ENCODE measurements at places on chromosomes 3 and 15. TPM values are rescaled to one million over a fixed set of nuclear protein-coding genes. Genes with fewer than 3 reads are reported as not detected.
A peak's percentile ranks its signal among the peaks of the same experiment; 100 is the strongest.

DNA sequence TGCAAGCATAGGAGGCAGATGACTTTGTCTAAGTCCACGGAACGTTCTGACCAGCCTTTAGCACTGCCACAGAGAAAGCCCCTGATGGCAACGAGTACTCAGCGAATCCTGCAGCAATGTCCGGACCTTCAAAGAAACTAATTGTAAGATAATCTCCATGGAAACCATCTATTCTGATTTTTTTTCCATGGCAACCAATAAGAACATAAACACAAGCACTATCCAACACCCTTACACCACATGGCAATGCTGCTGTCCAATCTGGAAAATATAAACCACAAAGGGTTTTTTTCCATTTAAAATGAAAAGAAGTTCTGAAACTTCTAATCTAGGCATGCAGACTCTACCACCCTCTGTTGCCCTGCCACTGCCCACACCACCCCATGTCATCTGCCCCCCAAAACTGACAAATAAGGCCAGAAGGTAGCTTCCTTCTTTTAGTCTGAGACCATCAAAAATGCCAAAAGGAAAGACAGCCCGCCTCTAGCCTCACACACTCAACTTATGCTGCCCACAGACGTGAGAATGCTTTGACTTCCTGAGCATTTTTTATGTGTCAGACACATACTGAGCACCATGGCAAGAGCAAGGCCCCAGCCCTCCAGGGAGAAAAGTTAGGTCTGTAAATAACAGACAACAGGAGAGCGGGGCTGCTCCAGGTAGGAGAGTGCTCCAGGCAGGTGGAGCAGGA, 44.5 kb downstream of the POC1A start:
- no peak for DNase-seq

DNA sequence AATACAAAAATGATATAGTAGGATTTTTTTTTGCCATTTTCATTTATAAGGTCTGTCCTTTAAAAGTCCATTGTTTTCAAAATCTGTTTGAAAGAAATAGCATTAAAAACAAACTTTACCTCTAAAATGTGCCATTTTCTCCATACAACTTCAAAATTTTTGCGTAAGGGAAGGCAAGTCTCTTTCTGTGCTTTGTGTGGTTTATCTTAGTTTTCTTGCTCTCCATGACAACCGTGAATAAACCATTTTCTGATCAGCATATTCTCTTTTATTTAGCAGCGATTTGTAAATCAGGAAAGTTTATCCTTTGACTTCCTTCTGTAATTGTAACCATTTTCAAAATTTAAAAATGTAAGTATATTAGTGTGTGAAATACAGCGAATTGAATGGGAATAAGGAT, 147.9 kb upstream of the CGNL1 start:
- peak; percentile 47 for DNase-seq

ACP3 gene
- total RNA-seq, result 8.3 TPM

- peak; percentile 23 for DNase-seq
These were observed 28.3 kb upstream of the GPD1L start for GRCh38 chr3:32078085-32078634.

DNA sequence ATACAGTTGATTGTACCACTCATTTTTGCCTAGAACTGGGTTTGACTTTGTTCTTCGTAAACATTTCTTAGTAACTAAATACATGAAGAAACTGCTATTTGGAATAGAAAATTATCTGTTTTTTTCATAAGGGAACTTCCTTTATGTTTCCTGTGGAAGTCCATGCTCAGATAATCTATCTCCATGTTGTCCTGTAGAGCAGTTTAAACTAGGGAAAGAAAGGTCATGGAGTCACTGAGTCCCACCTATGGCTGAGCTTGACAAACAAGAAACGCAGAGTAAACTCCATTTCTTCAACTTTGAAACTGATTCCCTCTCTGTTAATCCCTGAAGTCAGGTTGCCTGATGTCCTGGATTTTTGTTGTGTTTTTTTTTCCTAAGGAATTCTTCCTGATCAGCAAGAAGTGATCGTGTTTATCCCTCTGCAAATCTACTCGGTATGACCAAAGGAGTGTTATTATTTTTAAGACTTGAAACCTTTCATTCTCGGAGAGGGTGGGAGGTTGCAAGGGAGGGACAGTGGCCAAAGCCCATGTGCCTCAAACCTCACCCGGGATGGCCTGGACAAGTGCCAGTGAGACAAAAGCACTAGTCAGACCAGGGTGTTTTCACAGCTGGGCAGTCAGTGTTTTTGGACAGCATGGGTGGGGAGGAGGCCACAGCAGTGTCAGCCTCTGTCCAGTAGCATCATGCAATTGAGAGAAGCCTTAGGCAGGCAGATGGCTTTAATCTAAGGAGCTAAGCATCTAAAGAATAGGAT, 129.8 kb upstream of the PHLDB2 start:
- peak; percentile 57 for DNase-seq

- DNase-seq, result no peak
These were observed 46.3 kb upstream of the ACKR4 start for GRCh38 chr3:132550579-132551305.

CPEB1 gene
- 1.1 TPM for total RNA-seq

DNA sequence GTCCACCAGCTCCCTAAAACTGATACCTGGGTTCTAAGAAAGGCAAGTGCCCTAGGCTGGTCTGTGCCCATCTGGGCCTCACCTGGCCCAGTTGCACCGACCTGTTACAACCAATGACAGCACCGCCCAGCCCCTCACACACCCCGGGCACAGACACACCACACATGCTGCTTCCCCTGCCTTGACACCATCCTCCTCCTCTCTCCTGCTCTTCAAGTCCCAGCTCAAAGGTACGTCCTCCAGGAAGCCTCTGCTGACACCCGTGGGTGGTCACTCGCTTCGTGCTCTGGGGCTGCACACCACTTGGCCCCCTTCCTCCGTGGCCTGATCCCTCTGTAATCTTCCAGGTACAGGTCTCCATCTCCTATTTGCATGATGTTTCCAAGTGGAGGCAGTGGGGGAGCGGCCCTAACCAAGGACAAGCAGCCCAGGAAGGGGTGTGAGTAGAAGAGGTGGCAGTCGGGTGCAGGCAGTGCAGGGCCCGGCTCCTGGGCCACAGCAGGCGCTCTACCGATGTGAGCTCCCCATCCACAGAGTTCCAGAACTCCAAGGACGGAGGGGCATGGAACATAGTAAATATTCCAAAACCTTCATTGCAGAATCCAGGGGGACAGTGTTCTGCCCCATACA, 144.6 kb downstream of the NUP210 start:
- no peak for DNase-seq

DNA sequence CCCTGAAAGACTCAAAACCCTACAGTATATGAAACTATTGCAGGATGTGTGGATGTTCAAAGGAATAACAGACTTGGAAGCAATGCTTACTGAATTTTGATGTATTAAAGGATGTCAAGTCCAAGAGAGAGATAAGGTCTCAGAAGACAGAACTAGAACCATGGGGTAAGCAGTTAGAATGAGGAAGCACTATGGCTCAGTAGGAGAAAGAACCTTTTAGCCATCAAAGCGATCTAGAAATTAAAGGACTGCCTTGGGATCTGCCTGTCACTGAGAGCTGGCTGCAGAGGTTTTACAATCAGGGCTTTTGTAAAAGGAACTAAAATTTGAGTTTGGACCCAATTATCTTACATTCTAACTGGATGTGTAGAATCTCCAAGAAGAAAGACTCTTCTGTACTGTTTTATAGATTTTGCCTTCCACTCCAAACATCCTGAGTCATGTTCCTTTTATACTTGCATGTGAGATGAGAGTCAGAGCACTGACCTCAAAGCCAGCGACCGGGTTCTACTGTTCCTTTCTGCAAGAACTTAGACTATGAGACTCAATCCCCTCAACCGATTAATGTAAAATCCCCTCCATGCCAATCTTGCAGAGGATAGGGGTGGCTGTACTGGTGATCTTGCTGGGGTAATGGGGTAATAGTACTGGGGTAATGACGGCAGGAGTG, 412.3 kb upstream of the TPRG1 start:
- DNase-seq, result no peak

DNA sequence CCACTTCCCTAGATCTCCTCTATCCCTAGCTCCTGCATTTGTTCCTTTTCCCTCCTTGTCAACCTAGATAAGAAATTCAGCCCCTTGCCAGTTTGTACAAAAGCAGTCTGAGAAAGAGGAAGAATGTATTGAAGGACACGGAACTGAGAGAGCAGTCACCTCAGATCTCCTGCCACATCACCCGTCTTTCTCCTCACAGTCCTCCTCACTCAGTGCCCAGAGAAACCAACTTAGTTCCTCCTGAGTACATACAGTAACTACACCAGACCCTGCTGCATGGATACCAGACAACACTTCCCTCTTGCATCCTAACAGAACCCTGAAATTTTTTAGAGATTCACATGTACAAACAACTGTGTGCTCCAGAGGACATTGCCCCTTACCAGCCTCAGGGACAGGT, 563.6 kb upstream of the ADAMTS9 start:
- DNase-seq, result no peak

DNA sequence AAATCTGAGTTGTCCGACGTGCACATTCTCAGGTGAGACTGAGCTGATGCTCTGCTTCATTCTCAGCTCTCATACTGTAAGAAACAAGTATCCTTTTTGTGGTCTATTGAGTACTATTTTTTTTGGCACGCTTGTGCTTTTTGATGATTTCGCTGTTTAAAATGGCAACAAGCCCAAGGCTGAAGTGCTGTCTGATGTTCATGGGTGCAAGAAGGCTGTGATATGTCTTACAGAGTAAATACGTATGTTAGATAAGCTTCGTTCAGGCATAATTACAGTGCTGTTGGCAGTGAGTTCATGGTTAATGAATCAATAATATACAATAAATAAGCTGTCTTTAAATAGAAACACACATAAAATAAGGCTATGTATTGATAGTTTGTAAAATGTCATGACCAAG, 27.2 kb downstream of the AQR start:
- no peak for DNase-seq

GRCh38 chr3:144028798-144029411, 57.3 kb downstream of the DIPK2A start:
- no peak for DNase-seq

GRCh38 chr3:186004209-186004608, 66.4 kb upstream of the TRA2B start:
- no peak for DNase-seq

DNA sequence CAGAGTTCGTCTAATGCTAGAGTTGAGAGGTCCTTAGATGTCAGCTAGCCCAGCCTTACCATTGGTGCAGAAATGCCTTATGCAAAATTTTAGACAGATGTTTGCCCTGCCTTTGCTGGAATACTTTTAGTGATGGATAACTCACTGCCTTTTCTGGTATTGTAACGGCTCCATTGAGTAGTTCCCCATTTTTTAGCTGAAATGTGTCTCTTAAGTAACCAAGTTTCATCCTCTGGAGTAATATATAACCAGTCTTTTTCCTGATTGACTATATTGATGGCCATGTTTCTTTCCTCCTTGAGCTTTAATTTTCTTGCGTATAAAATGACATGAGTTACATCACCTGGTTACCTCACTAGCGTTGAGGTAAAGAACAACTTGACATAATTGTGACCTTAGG, 45.0 kb downstream of the SNRK start:
- no peak for DNase-seq

- no peak for DNase-seq
These were observed 1337.1 kb downstream of the ROBO1 start for GRCh38 chr3:78430741-78431140.

- DNase-seq, result peak; percentile 72
These were observed 590 bp upstream of the BOC start for GRCh38 chr3:113210604-113211329.

ZCWPW2 gene
- 1.0 TPM for total RNA-seq

DNA sequence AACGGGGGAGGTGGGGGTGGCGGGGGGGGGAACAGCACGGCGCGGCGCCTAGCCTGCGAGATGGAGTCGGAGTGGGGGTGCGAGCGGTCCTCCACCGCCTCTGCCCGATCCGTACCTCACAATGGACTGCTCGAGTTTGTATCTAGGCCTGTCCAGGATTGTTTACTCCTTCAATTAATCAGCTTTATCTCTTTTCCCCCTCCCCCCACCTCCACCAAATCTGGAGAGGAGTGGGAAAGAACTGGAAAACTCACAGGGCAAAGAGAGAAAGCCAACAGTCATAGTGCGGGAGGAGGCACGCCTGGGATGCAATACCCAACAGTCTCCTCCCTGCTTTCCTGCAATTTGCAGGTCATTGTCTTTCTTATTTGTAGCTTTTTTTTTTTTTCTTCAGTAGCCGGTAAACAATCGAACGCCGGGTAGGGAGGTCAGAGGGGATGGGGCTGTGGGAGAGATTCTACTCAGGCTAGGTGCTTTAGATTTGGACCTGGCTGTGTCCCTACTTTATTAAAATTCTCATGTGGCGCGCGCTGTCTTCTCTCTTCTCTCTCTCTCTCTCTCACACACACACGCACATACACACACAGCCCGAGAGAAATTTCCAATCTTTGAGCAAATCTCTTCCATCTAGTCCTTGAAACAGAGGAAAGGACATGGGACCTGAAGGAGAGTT, 6.9 kb upstream of the MEIS2 start:
- DNase-seq, result no peak

DNA sequence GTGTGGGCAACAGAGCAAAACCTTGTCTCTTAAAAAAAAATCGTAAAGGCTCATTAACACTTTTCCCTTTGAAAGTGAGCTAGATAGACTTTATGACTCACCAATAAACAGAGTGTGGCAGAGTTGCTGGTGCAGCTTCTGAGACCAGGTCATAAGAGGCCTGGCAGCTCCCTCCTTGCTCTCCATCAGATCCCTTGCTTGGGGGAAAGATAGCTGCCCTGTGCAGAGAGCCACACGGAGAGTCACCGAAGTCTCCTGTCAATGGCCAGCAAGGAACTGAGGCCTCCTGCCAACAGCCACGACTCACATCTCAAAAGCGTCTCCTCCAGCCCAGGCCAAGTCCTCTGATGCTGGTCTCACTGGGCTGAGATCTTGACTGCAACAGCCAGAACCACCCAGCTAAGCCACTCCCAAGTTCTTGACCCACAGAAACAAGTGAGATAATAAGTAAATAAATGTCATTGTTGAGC, 8.7 kb upstream of the GP9 start:
- DNase-seq, result no peak

DNA sequence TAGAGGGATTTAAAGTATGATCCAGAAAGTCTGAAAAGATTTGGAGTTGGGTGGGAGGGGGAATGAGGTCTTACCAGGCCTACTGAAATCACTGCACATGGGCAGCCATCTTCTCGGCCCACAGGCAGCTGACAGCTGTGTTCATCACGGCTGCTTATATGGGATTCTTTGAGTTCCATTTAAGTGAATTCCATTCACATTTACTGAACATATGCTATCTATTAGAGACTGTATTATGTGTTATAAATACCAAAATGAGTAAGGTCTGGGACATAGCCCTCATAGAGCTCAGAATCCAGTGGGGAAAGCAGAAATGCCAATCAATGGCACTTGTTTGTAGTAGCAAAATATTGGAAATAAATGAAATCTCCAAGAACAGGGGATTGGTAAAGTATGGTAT, 91.1 kb downstream of the TRIM42 start:
- DNase-seq, result no peak

GRCh38 chr3:71415681-71416122, 167.8 kb downstream of the FOXP1 start:
- no peak for DNase-seq

SLC6A1 gene
- 3.1 TPM for total RNA-seq

ECE2 gene
- total RNA-seq, result not detected

- DNase-seq, result no peak
These were observed 25.9 kb upstream of the TNFSF10 start for GRCh38 chr3:172549144-172549543.

- no peak for DNase-seq
These were observed 124.8 kb upstream of the ATP11B start for GRCh38 chr3:182668541-182668940.

- DNase-seq, result no peak
These were observed 11.5 kb downstream of the RNF168 start for GRCh38 chr3:196492080-196492479.

DGKG gene
- 2.2 TPM for total RNA-seq

GRCh38 chr3:114872050-114872449, 275.0 kb downstream of the ZBTB20 start:
- no peak for DNase-seq

GOLGA6L7 gene
- total RNA-seq, result not detected

CCNDBP1 gene
- 44.7 TPM for total RNA-seq

GRIP2 gene
- total RNA-seq, result 14.1 TPM
